ENCODE measurements at places on chromosomes 5 and 9. TPM values are rescaled to one million over a fixed set of nuclear protein-coding genes. Genes with fewer than 3 reads are reported as not detected.

Gene PCDHA4
- total RNA-seq: not detected

Gene DCAF12
- total RNA-seq: 16.0 TPM

Gene ORM2
- total RNA-seq: not detected

Gene PCDHB10
- total RNA-seq: 3.3 TPM

Gene PCDHGA6
- total RNA-seq: 1.4 TPM

Gene WWC1
- total RNA-seq: 13.2 TPM

Gene ANKDD1B
- not detected for total RNA-seq

Gene LECT2
- total RNA-seq: not detected

Gene FAM81B
- total RNA-seq: not detected

Gene IFNA13
- total RNA-seq: not detected

Gene SV2C
- total RNA-seq: not detected

Gene NUP214
- total RNA-seq: 9.9 TPM

Gene SLC34A1
- not detected for total RNA-seq

Gene CDX1
- total RNA-seq: 1.8 TPM

Gene CDKN2A
- total RNA-seq: 290 TPM

GRCh38 chr9:121373011-121373729, 3.1 kb upstream of the STOM start:
- no peak for DNase-seq
- H3K4me3 ChIP-seq: no peak overlapping the region
- peaks cover 16% of the 10 kb centered on the region for H3K4me1 ChIP-seq
- H3K27ac ChIP-seq: no peak overlapping the region
- no peaks in the 10 kb centered on the region for H3K27me3 ChIP-seq

DNA sequence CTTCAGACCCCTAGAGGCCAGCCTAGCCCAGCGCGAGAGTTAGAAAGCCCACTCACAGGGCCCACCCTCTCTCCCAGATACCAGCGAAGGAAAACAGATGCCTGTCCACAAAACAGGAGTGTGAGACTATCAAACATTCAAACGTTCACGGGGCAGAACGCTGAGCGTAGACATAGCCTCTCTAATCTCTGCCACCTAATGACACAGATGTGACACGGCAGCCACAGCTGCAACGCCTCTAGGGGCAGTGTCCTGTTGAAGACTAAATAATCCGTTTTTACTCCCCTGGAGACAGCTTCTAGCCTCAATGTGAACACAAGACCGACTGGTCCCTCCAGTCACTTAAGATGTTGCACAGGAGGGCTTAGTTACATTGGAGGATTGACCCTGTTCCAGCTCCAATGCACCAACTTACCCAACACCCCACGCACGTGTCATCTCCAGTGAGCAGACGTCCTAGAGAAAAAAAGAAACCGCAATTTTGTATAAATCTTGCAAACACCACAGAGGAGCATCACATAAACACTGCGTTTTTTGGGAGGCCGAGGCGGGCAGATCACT, 14.3 kb downstream of the DIPK1B start:
- peaks cover 5% of the 10 kb centered on the region for H3K27me3 ChIP-seq
- H3K36me3 ChIP-seq: peaks cover 67% of the 10 kb centered on the region
- H3K27ac ChIP-seq: no peak overlapping the region
- DNase-seq: no peak

- H3K4me3 ChIP-seq: no peak overlapping the region
- H3K27me3 ChIP-seq: no peaks in the 10 kb centered on the region
Observed at GRCh38 chr9:134983074-134983473, 65.4 kb upstream of the FCN1 start.

DNA sequence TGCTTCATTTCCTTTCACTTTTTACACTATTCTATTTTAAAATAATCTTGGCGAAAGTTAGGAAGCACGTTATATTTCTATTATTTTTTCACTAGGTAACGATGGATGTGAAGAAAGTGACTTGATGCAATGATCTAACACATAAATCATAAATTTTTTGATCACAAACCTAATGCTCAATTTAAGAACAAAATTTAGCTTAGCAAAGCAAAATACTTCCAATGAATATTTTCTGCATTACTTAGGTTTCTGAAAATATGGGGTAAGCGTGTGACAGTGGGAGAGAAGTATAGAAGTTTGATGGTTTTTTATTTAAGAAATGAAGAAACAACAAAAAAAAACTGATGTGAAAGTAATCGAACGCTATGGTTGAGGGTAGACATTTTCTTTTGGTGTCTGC, 1528.7 kb upstream of the CDH9 start:
- no peak overlapping the region for H3K4me3 ChIP-seq
- DNase-seq: no peak
- no peaks in the 10 kb centered on the region for H3K4me1 ChIP-seq
- no peaks in the 10 kb centered on the region for H3K27me3 ChIP-seq
- H3K36me3 ChIP-seq: no peaks in the 10 kb centered on the region

GRCh38 chr9:37382982-37383357, 39.5 kb upstream of the GRHPR start:
- no peaks in the 10 kb centered on the region for H3K36me3 ChIP-seq
- no peak overlapping the region for H3K4me3 ChIP-seq
- no peak for DNase-seq
- H3K27ac ChIP-seq: no peak overlapping the region
- H3K27me3 ChIP-seq: no peaks in the 10 kb centered on the region

- no peak overlapping the region for H3K4me3 ChIP-seq
- H3K36me3 ChIP-seq: no peaks in the 10 kb centered on the region
- H3K4me1 ChIP-seq: peaks cover 24% of the 10 kb centered on the region
- H3K27me3 ChIP-seq: no peaks in the 10 kb centered on the region
Observed at GRCh38 chr9:80156756-80157472, 585.1 kb downstream of the TLE4 start.

DNA sequence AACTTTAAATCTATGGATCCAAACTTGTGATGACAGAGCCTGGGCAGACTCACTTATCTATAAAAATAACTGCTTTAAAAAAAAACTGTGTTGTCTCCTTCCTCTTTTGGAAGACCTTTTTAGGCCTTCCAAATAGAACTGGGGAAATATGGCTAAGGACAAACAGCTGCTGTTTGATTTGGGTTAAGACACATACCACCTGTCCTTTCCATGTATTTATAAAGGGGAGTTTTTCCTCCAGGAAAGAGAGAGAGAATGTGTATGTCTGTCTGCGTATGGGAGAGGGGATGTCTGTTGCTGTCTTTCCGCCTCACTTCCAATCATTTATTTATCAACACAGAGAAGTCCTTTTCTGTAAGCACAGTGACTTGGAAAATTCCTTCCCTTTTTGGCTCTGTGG, 2.8 kb downstream of the ARHGEF37 start:
- no peaks in the 10 kb centered on the region for H3K27me3 ChIP-seq
- H3K4me1 ChIP-seq: peaks cover 15% of the 10 kb centered on the region
- no peak overlapping the region for H3K4me3 ChIP-seq
- H3K27ac ChIP-seq: no peak overlapping the region

DNA sequence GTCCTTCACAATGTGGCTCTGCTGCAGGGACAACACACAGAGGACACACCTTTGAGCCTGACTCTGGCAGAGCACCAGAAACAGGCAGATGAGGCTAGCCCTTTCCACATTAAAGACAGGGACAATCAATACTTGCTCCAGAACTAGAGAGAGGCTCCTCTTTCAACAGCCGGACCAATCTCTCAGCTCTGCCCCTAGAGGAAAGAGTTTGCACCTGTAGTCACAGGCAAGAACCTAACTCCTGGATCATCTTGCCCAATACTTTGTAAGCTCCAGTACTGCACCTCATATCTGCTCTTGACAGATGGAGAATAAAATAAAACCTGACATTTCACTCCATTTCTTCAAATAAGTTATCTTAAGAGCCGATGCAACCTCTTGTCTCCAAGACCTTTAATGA, 52.1 kb downstream of the EPB41L4A start:
- no peaks in the 10 kb centered on the region for H3K4me1 ChIP-seq
- no peaks in the 10 kb centered on the region for H3K27me3 ChIP-seq
- no peaks in the 10 kb centered on the region for H3K36me3 ChIP-seq
- DNase-seq: no peak
- H3K27ac ChIP-seq: no peak overlapping the region

DNA sequence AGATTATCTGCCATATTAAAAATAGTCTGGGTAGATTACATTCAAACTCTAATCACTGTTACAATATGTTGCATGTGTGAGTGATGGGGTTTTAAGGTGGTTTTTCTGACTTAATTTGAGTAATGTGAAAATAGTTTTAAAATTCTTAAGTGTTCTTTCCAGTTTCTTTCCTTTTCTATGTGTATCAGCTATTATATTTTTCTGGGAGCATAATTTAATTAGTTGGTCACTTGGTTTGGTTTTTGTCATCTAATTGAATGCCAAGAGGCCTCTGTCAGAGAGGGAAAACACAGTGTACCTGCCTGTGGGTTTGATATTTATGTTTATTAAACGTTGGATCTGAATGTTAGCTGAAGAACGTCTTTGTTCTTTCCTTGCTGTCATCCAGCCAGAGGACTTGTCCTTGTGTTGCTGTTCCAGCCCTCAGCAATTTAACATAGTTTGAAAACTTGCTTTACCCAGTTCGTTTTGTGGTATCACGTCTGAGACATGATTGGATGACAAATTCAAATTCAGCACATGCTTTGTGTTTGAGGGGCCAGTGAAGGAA, 19.5 kb downstream of the OTULIN start:
- no peak overlapping the region for H3K4me3 ChIP-seq
- H3K27ac ChIP-seq: no peak overlapping the region
- peaks cover 88% of the 10 kb centered on the region for H3K36me3 ChIP-seq
- peaks cover 7% of the 10 kb centered on the region for H3K4me1 ChIP-seq

- no peaks in the 10 kb centered on the region for H3K36me3 ChIP-seq
- peaks cover 6% of the 10 kb centered on the region for H3K4me1 ChIP-seq
- H3K27me3 ChIP-seq: no peaks in the 10 kb centered on the region
- DNase-seq: no peak
- no peak overlapping the region for H3K4me3 ChIP-seq
- no peak overlapping the region for H3K27ac ChIP-seq
Observed at GRCh38 chr9:71755230-71755629, 13.1 kb downstream of the CEMIP2 start.

DNA sequence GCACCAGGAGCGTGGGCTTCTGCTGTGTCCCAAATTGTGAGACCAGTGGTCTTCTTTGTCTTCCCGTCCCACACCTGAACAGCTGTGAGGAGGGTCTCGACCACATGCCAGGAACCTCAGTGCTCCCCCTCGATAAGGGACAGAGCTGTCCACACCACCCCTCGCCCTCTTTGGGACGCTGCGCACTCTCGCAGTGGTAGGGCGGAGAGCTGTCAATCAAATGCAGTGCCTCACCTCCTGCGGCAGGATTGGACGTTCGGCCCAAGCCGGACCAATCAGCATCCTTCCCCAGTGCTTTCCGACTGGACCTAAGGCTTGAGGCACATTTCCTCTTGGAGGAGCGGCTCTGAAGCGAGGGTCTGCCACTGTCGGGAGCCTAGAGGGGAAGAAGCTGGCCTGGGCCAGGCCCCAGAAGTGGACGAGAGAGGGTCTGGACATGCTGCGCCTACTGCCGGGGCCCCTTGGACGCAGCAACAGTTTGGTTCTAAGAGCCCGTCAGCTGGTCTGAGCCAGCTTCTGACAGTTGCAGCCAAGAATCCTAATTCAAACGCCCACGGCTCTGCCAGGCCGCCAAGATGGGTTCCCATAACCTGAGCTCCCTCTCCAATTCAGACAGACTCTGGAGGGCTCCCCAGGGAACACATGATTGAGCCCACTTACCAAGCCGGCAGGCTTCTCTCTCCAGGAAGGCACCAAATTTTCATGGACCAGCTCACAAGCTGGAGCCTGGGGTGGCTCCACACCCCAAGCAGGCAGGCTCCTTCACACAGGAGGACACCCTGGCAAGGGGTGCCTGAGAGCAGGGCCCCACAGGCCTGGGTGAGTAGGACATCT, 28.1 kb upstream of the ADAMTS2 start:
- no peaks in the 10 kb centered on the region for H3K27me3 ChIP-seq
- no peak overlapping the region for H3K27ac ChIP-seq
- H3K36me3 ChIP-seq: 0 out of 2 replicates have a peak, but pooled peaks cover 2% of the 10 kb centered on the region
- peaks cover 15% of the 10 kb centered on the region for H3K4me1 ChIP-seq
- DNase-seq: no peak

- no peak overlapping the region for H3K27ac ChIP-seq
- no peak for DNase-seq
- H3K36me3 ChIP-seq: peaks cover 78% of the 10 kb centered on the region
Observed at GRCh38 chr9:86308687-86309086, 26.3 kb upstream of the ISCA1 start.

DNA sequence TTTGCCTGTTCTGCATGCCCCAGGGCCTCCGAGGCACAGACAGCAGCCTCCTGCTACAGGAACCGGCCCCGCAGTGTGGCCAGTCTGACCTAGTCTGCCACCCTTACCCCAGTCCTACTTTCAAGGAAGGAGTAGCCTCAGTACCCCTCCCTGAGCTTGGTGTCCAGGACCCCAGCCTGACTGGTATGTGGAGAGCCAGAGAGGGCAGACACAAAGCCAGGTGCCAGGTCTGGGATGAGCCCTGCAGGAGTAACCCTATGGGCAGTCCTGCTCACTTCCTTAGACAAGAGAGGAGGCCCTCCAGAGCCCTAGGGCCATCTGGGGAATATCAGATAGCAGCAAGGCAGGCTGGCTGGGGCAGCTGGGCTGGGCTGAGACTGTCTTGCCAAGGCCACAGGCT, 67.8 kb downstream of the NRG2 start:
- H3K27me3 ChIP-seq: 0 out of 2 replicates have a peak, but pooled peaks cover 9% of the 10 kb centered on the region
- no peak overlapping the region for H3K4me3 ChIP-seq
- no peaks in the 10 kb centered on the region for H3K36me3 ChIP-seq
- DNase-seq: no peak
- no peaks in the 10 kb centered on the region for H3K4me1 ChIP-seq
- H3K27ac ChIP-seq: no peak overlapping the region

DNA sequence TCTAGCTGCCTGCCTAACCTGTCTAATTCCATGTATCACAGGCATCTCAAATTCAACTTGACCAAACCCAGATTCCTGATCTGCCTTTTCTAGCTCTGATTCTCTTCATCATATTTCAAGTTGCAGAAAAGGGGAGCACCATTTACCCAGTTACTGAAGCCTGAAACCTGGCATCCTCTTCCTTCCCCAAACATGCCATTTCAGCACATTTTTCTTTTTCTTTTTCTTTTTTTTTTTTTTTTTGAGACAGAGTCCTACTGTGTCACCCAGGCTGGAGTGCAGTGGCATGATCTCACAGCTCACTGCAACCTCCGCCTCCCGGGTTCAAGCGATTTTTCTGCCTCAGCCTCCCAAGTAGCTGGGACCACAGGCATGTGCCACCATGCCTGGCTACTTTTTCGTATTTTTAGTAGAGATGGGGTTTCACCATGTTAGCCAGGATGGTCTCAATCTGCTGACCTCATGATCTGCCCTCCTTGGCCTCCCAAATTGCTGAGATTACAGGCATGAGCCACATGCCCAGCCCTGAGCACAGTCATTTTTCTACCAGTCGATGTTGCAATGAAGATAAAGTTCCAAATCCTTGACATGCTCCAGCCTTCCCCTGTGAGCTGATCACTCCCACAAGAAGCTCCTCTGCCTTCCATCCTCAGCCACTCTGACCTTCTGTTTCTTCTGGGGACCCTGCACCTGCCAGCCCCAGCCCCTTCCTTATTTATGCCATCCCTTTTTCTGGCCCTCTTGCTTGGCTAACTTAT, 32.2 kb downstream of the ACER2 start:
- no peak overlapping the region for H3K4me3 ChIP-seq
- DNase-seq: no peak
- no peaks in the 10 kb centered on the region for H3K4me1 ChIP-seq
- H3K36me3 ChIP-seq: no peaks in the 10 kb centered on the region
- H3K27me3 ChIP-seq: no peaks in the 10 kb centered on the region
- H3K27ac ChIP-seq: no peak overlapping the region

All from SJSA1 (cell line).